AG08395 (cell line): ENCODE measurements at places on chromosomes 2 and 18.

- DNase-seq = no peak
Measured at GRCh38 chr2:7515327-7515726, 598.1 kb downstream of the RNF144A start.

- no peak for DNase-seq
Measured at GRCh38 chr2:96409081-96409819, 73.7 kb downstream of the NCAPH start.

DNA sequence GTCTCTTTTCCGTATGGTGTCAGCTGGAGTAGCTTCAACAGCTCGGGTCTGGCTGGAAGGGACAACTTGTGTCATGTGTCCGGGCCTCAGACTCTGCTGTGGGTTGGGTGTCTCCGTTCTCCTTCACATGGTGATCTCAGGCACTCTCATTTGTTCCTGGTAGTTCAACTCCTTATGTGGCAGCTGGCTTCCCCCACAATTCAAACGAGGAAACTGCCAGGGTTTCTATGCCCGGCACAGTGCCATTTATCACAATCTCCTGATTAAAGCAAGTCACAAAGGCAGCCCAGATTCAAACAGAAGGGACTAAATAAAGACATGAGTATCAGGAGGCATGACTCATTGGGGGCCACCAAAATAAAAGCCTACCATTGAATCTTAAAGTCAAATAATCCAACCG is 22.7 kb downstream of the MRO start:
- DNase-seq = no peak

DNA sequence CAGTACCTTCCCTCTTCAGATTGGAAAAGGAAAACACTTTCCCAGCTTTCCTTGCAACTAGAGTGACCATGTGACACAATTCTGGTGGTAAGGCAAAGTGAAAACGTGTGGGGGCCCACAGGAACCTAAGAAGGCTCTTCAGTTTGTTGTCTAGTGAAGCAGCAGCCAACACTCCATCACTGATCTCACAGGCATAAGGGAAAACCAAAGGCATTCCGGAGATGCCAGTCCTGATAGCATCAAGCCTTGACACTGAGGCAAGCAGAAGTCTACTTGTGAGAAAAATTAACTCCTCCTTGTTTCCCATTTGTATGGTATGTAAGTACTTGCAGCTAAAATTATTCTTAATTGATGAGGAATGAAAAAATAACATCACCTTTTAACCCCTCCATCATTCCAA is 88.3 kb downstream of the ETAA1 start:
- peak; percentile 21 for DNase-seq

- no peak for DNase-seq
Measured at GRCh38 chr2:191845876-191846514, 893 bp downstream of the CAVIN2 start.

DNA sequence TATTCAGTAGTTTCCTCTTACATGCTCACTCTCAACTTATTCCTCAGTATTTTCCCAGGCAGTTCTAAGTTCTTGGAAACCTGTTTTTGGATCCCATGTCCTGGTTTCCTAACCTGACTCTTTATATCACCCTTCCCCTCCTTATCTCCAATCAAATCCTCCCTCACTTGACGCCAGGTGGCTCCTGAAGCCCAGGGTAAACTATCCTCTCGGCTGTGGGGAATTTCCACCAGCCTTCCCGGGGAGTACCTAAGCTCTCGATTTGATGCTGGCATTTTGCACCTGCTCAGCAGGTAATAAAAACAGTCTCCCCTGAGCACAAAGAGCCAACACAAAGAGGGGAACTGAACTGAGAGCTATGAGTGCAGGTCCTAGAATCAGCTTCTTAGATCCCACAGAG is 538.0 kb downstream of the SLC4A3 start:
- no peak for DNase-seq

DNA sequence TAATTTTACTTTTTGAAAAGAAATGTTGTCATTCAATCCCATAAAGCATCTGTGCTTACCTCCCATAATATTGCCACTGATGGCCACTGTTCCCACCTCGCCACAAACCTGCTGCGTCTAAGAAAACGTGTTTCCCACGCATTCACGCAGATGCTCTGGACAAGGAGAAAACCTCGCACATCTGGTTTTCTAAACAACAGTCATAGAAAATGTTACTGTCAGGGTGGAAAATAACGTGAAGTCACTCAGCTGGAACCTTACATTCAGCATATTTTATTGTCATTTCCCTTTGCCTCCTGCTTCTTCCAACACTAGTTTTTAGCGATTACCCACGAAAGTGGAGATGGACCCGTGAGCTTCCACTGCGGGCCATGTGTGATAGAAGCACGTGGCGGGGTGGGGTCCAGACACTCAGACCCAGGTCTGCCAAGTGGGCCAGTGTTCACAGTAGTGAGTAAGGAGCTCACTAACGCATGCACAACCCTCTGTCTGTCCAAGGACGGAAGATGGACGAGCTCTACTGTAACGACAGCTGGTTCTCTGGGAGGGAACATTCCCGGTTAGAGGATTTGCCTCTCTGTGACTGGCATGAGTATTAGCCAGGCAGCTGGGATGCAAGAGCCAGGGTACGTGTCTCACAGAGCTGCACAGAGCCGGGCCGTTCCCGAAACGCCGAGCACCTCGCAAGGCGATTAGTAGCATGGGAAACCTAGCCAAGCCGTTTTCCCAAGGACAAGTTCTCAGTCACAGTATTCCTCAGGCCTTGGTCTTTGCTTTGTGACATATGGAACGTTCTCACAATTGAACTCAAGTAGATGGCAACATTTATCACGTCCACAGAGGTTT is 94.5 kb downstream of the MTCL1 start:
- peak; percentile 65 for DNase-seq

GRCh38 chr18:56158676-56159075 is 479.7 kb downstream of the TXNL1 start:
- no peak for DNase-seq

- no peak for DNase-seq
Measured at GRCh38 chr2:88765154-88765888, 73.8 kb downstream of the RPIA start.

DNA sequence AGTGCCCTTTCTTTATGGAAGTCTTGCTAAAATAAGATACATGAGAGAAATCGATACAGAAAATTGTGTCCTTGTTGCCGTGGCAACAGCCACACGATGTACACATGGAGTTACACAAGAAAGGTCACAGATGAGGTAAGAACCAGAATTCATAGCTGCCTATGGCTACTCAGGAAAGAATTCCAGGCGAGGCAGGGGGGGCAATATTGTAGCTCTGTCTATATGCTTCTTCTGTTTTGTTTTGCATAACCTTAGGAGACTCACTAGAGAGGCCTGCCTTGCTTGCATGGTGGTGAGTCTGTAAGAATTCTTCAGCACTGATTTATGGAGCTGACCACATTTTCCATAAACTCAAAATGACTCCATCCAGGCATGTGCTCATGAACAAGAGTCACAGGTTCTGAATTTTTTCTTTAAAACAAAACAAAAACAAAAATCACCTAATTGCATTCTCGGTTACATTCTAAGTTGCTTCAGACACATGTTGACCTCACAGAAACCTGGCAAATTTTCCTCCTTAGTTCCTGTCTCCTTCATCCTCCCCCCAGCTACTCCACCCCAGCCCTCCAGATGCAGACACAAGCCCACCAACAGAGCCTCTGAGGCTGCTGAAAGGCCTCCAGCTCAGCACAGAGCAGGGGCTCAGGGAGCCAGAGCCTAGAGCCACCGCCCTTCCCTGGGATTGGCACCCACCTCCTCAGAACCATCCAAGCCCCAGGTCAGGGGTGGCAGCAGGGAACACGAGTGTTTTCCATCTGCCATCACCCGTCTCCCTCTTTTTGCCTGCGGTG is 183.5 kb downstream of the ANTXR1 start:
- peak; percentile 80 for DNase-seq

- peak; percentile 60 for DNase-seq
Measured at GRCh38 chr18:75213611-75214331, 3.2 kb downstream of the TSHZ1 start.

- no peak for DNase-seq
Measured at GRCh38 chr18:48208432-48209140, 200.6 kb downstream of the ZBTB7C start.

DNA sequence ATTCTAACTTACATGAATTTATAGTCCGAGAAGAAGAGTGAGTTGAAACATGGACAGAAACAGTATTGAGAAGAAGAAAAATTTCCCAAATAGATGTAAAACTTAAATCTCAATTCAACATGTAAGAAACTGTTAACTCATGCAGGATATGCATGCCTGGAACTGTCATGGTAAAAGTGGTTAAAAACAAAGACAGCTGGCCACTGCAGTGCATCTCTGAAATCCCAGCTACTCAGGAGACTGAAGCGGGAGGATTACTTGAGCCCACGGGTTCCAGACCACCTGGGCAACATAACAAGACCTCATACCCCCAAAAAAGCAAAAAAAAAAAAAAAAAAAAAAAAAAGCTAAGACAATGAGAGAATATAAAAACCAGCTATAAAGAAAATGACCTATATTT is 93.0 kb upstream of the TTC27 start:
- no peak for DNase-seq

DNA sequence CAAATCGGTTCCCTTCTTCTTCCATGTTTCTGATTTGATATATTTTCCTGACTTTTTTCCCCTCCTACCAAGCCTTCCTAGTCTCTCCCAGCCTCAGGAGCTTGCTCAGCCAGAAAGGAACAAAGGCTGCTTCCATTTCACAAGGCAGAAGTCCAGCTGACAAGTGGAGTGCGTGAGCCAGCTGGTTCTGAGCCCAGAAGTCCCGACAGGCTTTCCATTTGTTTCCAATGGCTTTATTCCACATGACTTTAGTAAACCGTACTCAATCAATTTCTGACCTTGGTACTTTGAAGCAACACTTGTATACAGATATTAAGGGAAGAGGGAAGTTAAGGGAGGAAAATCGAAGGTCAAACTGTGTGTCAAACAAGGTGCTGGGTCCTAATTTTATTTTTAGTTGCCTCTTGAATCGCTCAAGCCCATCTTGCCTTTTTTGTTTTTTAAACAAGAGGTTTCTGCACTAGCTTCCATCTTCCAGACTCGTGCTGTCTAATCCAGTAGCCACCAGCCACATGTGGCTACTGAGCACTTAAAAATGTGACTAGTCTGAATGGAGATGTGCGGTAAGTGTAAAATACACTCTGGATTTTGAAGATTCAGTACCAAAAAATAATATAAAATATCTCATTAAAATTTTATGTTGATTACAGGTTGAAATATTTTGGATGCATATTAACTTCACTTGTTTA is 36.2 kb downstream of the WIPF1 start:
- DNase-seq = peak; percentile 69

DNA sequence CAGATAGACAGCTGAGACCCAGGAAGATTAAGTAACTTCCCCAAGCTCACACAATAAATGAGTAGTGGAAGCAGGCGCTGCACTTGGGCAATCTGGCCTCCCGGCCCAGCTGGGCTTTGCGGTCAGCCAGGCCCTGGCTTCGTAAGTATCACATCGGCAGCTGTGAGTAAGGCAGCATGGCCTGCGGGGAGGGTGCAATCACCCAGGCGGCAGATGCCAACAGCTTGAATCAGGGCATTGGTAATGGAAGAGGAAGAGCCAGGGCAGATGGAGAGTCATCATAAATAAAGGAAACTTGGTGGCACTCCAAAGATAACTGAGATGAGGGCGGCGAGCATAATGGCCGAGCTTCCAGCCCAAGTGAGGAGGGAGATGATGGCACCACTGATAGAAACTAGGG is 217.9 kb upstream of the PID1 start:
- no peak for DNase-seq

- no peak for DNase-seq
Measured at GRCh38 chr2:96151595-96152303, 6.5 kb upstream of the DUSP2 start.

GRCh38 chr2:235954281-235954680 is 213.9 kb downstream of the GBX2 start:
- DNase-seq = no peak

DNA sequence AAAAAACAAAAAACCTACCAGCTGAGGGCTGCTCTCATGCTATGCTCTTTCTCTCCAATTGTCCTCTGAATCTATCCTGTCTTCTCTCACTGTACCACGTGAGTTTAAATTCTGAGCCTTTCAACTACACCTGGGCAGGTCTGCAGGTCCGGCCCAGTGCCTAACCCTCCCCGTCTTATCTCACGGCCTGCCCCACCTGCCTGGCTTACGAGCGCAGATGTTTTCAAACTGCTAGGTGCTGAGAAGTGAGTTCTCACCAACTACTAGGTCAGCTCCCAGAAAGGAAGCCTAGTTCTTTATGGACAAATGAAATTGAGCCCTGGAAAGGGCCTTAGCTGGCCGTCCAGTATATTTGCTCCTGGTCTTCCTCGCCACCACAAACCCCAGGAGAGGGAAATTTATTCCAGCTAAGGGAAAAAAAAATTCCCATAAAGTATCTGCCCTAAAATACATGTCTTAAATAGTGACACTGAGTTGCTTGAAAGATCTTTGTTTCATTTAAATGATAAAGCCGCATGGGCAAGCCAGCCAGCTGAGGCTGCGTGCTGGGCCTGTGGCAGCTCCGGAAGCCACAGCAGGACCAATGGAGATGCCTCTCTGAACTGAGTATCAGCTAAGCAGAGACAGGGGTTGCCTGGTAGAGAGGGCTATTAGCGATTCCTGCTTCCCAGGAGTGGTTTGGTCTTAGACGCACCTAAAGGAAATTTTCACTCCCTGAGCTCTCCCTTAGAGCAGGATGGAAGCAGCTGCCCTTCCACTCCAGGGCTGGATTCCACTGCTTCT is 92.5 kb upstream of the NCK2 start:
- no peak for DNase-seq

GRCh38 chr2:70133491-70134322 is 46.4 kb downstream of the PCBP1 start:
- no peak for DNase-seq

DNA sequence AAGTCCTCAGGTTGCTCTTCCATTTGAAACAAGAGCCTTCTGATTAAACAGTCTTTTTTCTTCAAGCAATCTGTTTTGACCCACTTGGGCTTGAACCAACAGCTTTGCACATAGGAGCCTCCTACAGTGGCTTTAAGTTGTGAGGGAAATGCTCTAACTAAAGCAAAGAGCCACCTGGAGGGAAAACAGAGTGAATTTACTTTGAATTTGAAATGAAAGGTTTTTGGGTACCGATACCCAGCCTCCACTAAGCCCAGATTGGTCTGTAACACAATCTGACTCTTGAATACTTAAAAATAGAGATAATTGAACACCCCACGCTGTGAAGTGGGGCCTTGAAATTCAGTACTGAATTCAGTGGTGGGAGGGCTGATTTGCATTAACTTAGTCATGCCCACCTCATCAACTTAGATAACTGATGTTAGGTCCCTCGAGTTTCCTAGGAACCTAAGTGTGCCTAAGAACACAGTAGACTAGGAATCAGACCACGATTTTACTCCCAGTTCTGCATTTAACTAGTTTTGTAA is 56.3 kb upstream of the ACVR1C start:
- DNase-seq = no peak

DNA sequence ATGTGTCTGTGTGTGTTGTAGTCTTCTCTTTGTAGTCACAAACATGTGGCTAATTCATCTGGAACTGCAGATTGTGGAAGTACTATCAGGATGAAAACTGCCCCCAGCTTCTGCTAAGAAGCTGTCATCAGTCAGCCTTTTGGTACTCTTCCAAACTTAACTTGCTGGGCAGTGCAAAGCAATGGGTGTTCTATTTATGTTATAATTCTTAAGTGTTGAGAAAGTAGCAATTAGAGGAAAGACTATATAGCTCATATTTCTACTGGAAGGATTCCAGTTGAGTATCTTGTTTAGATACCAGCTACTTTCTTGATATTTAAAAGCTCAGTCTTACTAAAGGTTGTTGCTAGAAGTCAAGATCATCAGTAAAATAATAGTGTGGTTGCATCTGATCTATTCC is 52.1 kb downstream of the SLC38A11 start:
- DNase-seq = peak; percentile 30

GRCh38 chr18:62979176-62979575 is 263.8 kb downstream of the PHLPP1 start:
- peak; percentile 88 for DNase-seq
